ENCODE measurements at places on chromosomes 2 and 18.
A peak's percentile ranks its signal among the peaks of the same experiment; 100 is the strongest.

- no peak for DNase-seq
These were observed 3.1 kb upstream of the GALNT1 start for GRCh38 chr18:35578481-35578880.

DNA sequence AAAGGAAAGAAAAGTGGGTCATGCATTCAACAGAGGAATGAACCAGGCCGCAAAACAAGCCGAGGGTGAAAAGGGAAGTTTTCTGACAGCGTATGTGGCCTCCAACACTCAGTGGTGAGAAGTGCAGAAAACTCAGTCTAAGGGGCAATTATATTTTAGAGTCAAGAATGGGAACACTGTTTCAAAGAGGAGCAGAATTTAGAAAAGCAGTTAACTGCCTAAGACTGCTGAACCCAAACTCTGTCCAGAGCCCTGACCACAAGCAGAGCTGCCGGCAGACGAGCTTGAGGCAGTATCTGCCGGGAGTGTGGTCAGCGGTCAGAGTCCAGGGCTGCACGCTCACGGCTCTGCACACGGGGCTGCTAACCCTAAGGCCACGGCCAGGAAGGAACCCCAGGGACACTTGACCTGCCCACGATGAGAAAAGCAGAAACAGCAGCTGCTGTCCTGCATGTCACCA is 347.0 kb upstream of the ID2 start:
- no peak for DNase-seq

- DNase-seq, result no peak
These were observed 170.0 kb downstream of the PDE11A start for GRCh38 chr2:177902395-177903163.

DNA sequence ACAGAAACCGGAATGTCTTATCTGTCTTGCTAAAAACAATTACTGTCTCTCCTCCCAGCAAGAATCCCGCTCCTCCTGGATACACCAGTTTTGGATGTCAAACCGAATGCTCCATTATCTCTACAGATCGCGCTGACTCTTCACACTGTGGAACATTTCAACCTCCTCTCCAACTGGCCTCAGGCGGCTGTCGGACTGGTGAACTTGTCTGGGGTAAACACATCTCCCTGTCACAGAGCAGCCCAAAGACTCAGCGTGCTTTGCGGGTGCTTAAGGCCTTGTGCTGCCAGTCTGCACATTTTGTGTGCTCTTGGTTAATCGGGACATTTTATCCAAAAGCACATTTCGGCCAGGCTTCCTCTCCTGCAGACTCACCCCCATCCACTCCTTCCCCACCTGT is 173.1 kb downstream of the ICOS start:
- no peak for DNase-seq

- DNase-seq, result no peak
These were observed 38.8 kb downstream of the PPP4R1 start for GRCh38 chr18:9575558-9575957.

- DNase-seq, result no peak
These were observed 129.1 kb downstream of the NRP2 start for GRCh38 chr2:205811387-205811786.

- no peak for DNase-seq
These were observed 108.0 kb downstream of the ITGB1BP1 start for GRCh38 chr2:9315280-9315847.

GRCh38 chr2:192247456-192247855 is 52.7 kb upstream of the TMEFF2 start:
- DNase-seq, result no peak

DNA sequence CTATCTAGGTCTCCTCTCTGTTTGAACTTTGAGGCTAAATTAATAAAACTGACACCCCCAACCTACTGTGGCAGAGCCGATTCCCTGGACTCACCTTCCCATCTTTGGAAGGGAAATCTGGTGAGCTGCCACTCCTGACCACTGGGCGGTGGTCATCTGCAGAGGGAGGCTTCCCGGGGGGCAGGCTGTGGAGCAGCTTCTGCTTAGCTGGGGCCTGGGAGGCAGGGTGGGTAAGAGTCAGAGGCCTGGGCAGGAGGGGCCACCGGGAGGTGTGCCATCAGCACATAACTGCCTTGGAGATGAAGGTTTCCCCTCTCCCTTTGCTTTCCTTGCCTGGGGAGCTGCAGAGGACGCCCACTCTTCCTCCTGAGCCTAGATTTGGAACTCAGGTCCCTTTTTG is 2.3 kb upstream of the NPPC start:
- DNase-seq, result no peak

DNA sequence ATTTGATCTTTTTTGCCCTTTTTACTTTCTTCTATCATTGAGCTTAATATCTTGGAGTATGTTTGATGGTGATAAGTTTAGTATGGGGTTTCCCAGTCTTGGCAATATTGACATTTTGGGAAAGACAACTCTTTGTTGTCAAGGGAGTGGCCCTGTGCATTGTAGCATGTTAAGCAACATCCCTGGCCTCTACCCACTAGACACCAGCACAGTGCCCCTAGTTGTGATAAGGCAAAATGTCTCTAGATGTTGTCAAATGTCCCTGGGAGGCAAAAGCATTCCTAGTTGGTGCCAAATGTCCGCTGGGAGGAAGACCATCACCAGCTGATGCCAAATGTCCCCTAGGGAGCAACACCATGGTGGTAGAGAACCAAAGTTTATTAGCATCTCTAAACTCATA is 28.2 kb downstream of the GULP1 start:
- DNase-seq, result no peak

DNA sequence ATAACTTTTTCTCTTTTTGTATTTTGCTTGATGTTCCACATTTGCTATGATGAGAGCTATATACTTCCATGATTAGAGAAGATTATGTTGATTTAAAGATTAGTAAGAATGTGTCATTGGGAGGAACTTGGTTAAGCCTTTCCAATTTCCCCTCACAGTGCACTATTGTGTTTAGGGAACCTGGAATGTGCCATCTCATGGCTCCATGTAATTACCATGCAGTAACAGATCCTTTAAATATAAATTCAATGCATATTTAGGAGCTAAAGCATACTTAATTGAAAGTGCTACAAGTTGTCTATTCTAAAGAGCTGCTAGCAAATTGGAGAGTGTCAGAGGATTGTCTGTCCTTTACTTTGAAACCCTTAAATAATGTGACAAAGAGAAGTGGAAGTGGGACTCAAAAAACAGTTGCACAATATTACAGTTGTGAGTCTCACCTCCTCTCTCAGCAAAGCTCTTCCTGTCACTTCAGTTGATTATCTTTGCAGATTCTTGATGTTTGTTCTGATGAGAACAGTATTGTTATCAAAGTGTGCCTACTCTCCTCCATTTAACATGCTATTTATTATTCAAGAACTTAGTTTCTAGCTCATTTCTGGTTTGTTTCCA is 1162.7 kb upstream of the ZEB2 start:
- DNase-seq, result no peak

DNA sequence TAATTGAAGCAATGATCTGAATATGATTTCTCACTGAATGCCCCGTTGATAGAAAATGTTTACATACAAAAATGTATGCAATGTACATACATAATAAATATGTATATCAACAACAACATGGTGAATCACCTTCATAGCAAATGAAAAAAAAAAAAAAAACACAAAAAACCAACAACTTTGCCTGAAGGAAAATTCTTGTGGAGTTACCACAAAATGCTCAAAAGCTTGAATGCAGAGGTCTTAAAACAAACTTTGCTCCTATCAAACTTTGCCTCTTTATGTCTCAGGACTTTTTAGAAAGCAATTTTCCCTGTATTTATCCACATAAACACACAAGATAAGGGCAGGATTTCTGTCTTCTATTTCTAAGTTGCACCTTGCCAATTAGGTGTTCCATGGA is 92.9 kb upstream of the SIX2 start:
- DNase-seq, result no peak

DNA sequence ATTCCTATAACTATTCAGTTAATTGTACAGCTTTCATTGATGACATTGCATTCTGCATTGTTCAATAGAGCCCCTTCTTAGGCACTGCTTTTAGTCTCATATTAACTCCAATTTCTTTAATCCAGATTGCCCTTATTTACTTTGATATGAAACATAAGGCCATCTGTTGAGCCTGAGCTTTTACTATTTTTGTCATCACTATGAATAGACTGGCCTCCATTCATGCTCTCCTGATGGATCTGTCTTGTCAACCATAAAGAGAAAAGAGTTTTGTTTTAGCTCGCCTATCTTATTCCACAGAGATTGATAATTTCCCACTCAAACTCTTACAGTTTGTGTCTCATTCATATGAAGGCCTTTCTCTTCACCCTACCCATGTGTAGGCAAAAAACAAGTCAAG is 159.2 kb upstream of the DTNA start:
- no peak for DNase-seq

DNA sequence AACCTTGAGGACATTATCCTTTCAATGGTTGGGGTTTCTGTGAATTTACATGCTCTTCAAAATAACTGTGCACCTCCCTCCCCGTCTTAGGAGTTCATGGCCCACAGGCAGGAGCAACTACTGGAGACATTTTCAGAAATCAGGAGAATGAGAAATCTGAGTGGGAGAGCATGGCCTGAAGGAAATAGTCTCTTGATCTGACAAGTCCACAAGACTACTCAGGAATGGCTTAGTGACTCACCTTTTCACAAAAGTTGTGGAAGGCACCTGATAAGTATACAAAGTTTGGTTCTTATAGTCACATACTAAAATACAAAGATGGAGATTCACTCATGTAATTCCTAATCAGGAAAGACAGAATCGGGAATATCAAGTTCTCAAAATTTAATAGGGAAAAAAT is 83.6 kb upstream of the NCKAP5 start:
- no peak for DNase-seq

GRCh38 chr2:174607989-174608865 is 10.6 kb upstream of the WIPF1 start:
- peak; percentile 58 for DNase-seq

DNA sequence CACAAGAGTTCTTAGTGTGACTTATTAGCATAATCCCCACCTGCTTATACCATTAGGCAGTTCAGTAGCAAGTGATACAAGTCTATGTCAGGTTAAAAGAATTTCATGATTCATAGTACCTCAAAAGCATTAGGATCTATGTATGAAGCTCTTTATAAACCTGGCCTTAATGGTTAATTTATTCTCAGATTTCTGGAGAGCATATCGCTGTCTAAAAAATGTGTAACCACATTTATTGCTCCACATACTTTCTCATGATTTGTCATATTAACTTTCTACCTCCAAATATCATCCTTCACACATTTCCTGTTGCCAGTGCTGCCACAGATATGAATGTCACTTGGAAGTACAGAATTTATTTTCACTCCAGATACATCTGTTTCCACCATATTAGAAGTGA is 332.8 kb upstream of the MAP2 start:
- no peak for DNase-seq

All from CD4-positive, alpha-beta T cell treated with Interleukin-6 at 100 ng/mL for 8 hours (primary cell).